ENCODE measurements at places on chromosomes 2 and 18. TPM values are rescaled to one million over a fixed set of nuclear protein-coding genes. Genes with fewer than 3 reads are reported as not detected.

The LRRC30 gene
- not detected for total RNA-seq

The NDC80 gene
- 48.5 TPM for total RNA-seq

The OTOS gene
- not detected for total RNA-seq

The MERTK gene
- total RNA-seq, result not detected

The RGPD5 gene
- total RNA-seq, result 11.4 TPM

The FSHR gene
- total RNA-seq, result not detected

The DSG1 gene
- total RNA-seq, result 16.2 TPM

The RPS27A gene
- total RNA-seq, result 2,669 TPM

The ZC3H8 gene
- total RNA-seq, result 25.7 TPM

The CHRND gene
- total RNA-seq, result not detected

The GALNT3 gene
- 3.0 TPM for total RNA-seq

The ADGRF3 gene
- not detected for total RNA-seq

The MGAT4A gene
- total RNA-seq, result 0.15 TPM

The NETO1 gene
- total RNA-seq, result not detected

The KCNK3 gene
- total RNA-seq, result not detected

The MC5R gene
- total RNA-seq, result not detected

The SANBR gene
- total RNA-seq, result 13.3 TPM

The WNT10A gene
- total RNA-seq, result 2.9 TPM

The TEKT4 gene
- not detected for total RNA-seq

The SAG gene
- total RNA-seq, result not detected

The ZNF385B gene
- not detected for total RNA-seq

The SERPINB2 gene
- not detected for total RNA-seq

The ALPG gene
- not detected for total RNA-seq

The UGT1A5 gene
- total RNA-seq, result not detected

The LONRF2 gene
- not detected for total RNA-seq

The ERICH2 gene
- not detected for total RNA-seq

The TMEM17 gene
- total RNA-seq, result 0.86 TPM

The PID1 gene
- not detected for total RNA-seq

The GAREM2 gene
- not detected for total RNA-seq

The NRP2 gene
- total RNA-seq, result 7.2 TPM

The SLC9A4 gene
- not detected for total RNA-seq

Data from Karpas-422 (cell line).